ENCODE measurements at places on chromosomes 3 and 15.
A peak's percentile ranks its signal among the peaks of the same experiment; 100 is the strongest.

DNA sequence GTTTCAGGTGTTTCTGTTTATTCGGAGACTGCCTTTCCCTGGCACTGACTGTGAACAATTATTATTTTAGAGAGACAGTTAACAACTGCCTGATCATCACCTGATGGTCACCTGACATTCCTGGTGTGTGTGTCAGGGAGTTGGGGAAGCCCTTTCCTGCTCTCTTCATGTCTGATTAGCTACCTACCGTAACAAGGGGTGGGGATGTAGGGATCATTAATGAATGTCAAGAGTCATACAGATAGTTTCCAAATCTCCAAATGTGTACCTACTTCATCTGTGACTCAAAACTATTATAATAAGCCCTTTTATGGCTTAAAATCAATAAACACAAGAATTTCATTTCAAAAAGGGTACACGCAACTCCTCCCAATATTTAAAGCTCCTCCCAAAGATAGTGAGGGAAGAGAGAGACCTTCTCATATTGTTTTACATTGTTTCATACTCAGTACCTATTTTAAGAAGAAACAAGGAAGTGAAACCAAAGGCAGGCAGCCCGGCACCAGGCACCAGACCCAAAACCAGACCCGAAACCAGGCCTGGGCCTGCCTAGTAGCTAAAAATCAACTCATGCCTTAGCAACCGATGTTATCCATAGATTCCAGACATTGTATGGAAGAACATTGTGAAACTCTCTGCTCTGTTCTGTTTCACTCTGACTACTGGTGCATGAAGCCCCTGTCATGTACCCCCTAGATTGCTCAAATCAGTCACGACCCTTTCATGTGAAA lies 844.9 kb upstream of the ALCAM start:
- no peak for DNase-seq

GRCh38 chr3:64654013-64654412 lies 33.8 kb downstream of the ADAMTS9 start:
- no peak for DNase-seq

- DNase-seq, result no peak
Observed at GRCh38 chr3:41630708-41631107, 331.2 kb downstream of the ULK4 start.

- DNase-seq, result no peak
Observed at GRCh38 chr3:147846854-147847478, 437.8 kb downstream of the ZIC1 start.

GRCh38 chr15:29092376-29093064 lies 177.1 kb downstream of the NSMCE3 start:
- no peak for DNase-seq

DNA sequence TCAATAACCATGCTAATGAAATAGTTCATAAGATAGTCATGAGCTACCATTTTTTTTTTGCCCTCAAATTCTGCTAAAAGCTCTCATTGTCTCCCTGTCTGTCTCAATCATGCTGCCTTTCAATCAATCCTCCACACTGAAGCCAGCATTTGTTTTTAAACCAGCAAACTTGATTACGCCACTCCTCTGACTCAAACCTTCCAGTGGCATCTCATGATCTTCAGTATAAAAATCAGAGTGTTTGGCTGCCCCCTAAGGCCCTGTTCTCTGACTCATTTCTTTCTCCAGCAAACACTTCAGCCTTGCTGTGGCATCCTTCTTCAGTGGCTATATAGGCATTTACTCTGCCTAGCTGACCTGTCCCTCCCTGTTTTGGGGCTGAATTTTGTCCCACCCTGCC lies 36.0 kb upstream of the EOMES start:
- peak; percentile 86 for DNase-seq

DNA sequence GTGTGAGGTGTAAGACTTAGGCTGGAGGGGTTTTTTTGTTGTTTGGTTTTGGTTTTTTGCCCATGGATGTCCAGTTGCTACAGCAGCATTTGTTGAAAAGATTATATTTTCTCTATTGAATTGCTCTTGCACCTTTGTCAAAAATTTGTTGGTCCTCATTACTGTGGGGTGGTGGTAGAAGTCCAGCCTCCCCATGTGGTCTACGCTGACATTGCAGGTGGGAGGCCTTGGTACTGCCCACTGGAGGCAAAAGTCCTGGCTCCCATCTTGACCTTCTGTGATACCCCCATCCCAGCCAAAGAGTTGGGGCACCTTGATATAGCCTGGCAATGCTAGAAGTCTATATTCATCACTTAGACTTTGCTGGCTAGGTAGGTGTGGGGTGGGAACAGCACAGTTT lies 5.4 kb upstream of the RAB6B start:
- DNase-seq, result no peak

- DNase-seq, result no peak
Observed at GRCh38 chr3:175307642-175308041, 448.5 kb downstream of the NAALADL2 start.

GRCh38 chr3:172617976-172618375 lies 92.9 kb downstream of the NCEH1 start:
- DNase-seq, result no peak

- no peak for DNase-seq
Observed at GRCh38 chr3:195748661-195749060, 27.9 kb downstream of the MUC20 start.

- no peak for DNase-seq
Observed at GRCh38 chr3:149618151-149619123, 39.4 kb downstream of the WWTR1 start.

DNA sequence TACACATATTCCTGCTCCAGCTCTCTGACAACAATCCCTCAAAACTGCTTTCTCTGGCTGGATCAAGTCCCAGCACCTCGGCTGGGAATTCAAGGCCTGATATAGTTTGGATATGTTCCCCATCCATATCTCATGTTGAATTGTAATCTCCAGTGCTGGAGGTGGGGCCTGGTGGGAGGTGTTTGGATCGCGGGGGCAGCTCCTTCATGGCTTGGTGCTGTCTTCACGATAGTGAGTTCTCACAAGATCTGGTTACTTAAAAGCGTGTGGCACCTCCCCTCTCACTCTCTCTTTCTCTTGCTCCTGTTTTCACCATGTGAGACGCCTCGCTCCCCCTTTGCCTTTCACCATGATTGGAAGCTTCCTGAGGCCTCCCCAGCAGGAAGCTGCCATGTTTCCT lies 47.4 kb upstream of the SYN2 start:
- DNase-seq, result no peak

- no peak for DNase-seq
Observed at GRCh38 chr3:102480139-102480538, 45.3 kb downstream of the ZPLD1 start.

GRCh38 chr15:70050441-70050840 lies 47.3 kb downstream of the TLE3 start:
- DNase-seq, result no peak

GRCh38 chr3:145936971-145937370 lies 224.0 kb downstream of the PLOD2 start:
- DNase-seq, result peak; percentile 80

- no peak for DNase-seq
Observed at GRCh38 chr15:66709884-66710283, 7.8 kb downstream of the SMAD6 start.

GRCh38 chr15:29792426-29793159 lies 29.7 kb downstream of the TJP1 start:
- DNase-seq, result peak; percentile 30

GRCh38 chr15:33735637-33736247 lies 232.6 kb upstream of the CHRM5 start:
- DNase-seq, result peak; percentile 18

- DNase-seq, result no peak
Observed at GRCh38 chr15:75751116-75751875, 38.6 kb upstream of the CSPG4 start.

DNA sequence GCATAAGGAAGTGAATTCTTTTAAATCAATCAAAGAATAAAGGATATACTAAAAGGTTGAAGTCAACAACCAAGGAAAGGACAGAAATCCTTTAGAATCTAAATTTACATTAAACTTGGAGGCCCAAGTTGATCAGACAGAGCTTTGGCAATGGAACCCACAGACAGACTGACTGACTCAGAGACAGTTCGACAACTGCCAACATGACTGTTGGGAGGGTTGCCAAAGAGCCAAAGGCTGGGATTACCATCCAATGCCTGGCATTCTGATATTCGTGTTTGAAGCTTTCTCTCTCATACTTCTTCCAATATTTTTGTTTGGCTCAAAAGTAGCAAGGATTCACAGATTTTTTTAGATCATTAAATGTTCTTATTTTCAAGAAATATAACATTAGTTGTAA lies 406.1 kb downstream of the PLCL2 start:
- peak; percentile 4 for DNase-seq

GRCh38 chr3:45626096-45626887 lies 31.7 kb downstream of the LIMD1 start:
- no peak for DNase-seq

GRCh38 chr3:130256821-130257340 lies 88.6 kb upstream of the COL6A5 start:
- DNase-seq, result no peak

Data from foreskin fibroblast (primary cell).